ENCODE measurements at places on chromosomes 1 and 21. TPM values are rescaled to one million over a fixed set of nuclear protein-coding genes. Genes with fewer than 3 reads are reported as not detected.

DNA sequence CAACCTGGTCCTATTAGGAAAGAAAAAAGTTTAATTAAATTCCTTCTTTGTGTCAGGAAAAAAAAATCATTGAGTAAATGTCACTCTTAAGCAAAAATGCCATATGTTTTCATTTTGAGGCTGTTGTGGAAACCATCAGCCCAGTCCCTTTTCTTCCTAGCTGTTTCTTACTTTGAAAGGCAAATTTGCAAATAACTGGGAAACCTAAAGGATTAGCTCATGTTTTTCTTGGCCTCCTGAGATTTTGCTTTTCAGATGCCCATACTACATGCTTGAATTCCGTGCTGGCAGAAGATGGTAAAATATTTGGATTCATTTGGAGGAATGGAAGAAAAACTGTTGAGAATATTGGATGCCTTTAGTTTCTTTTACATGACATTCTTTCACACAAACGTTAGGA lies 182.1 kb upstream of the ADAMTS5 start:
- no peak overlapping the region for H3K4me3 ChIP-seq
- no peaks in the 10 kb centered on the region for H3K36me3 ChIP-seq
- H3K27me3 ChIP-seq: no peaks in the 10 kb centered on the region
- H3K4me1 ChIP-seq: no peaks in the 10 kb centered on the region
- DNase-seq: no peak

DNA sequence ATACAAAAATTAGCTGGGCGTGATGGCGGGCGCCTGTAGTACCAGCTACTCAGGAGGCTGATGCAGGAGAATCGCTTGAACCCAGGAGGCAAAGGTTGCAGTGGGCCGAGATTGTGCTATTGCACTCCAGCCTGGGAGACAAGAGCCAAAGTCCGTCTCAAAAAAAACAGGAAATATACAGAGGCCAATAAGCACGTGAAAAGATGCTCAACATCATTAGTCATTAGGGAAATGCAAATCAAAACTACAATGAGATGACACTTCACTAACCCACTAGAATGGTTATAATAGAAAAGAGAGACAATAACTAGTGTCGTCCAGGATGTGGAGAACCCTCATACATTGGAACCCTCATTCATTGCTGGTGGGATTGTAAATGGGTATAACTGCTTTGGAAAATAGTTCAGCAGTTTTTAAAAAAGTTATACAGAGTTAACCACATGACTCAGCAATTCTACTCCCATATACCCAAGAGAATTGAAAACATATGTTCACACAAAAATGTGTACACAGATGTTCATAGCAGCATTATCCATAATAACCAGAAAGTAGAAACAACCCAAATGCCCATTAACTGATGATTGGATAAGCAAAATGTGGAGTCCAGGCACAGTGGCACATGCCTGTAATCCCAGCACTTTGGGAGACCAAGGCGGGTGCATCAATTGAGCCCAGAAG lies 6.4 kb upstream of the E2F2 start:
- H3K4me3 ChIP-seq: no peak overlapping the region
- no peaks in the 10 kb centered on the region for H3K27me3 ChIP-seq
- peaks cover 29% of the 10 kb centered on the region for H3K4me1 ChIP-seq
- no peaks in the 10 kb centered on the region for H3K36me3 ChIP-seq
- DNase-seq: no peak

DNA sequence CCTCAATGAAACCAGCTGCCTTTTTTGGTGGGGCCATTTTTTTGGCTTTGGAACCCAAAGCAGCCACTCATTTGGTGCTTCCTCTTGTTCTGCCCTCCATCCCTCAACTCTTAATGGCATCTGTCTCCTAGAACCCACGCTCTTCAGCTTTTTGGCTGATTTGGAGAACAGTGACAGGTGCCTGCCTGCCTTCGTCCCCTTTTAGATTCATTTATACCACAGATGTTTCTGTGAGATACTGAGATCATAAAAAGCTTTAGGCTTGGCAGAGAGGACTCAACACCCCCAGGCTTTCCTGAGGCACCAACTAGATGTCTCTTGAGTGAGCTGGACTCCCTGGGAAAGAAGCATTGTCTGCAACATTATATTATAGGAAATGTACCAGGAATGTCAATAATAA lies 20.4 kb upstream of the YTHDF2 start:
- DNase-seq: no peak
- no peaks in the 10 kb centered on the region for H3K4me1 ChIP-seq
- H3K27me3 ChIP-seq: no peaks in the 10 kb centered on the region

DNA sequence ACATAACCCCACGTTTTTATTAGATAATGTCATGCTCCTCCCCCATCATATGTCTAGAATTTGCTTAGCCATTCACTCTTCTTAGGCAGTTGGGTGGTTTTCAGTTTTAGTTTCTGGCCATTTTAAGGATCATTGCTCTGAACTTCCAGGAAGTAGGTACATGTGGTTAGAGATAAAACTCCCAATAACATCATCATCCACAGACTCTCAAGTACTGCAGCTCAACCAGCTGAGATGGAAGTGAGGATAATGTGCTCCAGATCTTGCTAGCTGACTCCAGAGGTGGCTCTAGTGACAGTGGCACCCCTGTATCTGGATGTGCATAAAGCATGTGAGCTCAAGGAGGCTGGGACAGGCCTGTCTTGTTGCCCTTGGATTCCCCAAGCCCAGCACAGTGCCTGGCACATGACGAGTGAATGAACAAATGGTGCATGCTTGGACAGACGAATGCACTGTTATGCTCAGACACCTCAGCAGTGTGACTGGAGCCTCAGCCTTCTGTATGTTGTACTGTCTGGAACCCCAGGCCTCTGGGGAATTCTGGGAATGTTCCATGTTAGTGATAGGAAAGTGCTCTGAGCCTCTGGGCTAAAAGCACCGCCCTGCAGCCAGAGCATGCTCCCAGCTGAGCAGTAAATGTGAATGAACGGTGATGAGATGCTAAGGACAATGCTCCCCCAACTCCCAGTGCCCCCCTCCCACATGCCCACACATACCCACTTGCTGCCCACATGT lies 16.4 kb upstream of the KCNN3 start:
- H3K4me1 ChIP-seq: peaks cover 6% of the 10 kb centered on the region
- H3K27me3 ChIP-seq: no peaks in the 10 kb centered on the region
- H3K36me3 ChIP-seq: no peaks in the 10 kb centered on the region
- no peak overlapping the region for H3K27ac ChIP-seq
- no peak for DNase-seq

Gene ITGB2
- 217 TPM for total RNA-seq

- H3K36me3 ChIP-seq: no peaks in the 10 kb centered on the region
- DNase-seq: no peak
- H3K27ac ChIP-seq: no peak overlapping the region
- H3K4me1 ChIP-seq: no peaks in the 10 kb centered on the region
- no peak overlapping the region for H3K4me3 ChIP-seq
- no peaks in the 10 kb centered on the region for H3K27me3 ChIP-seq
Observed at GRCh38 chr1:223210788-223211120, 67.7 kb upstream of the TLR5 start.

GRCh38 chr1:118254491-118255425 lies 69.7 kb upstream of the SPAG17 start:
- H3K27ac ChIP-seq: no peak overlapping the region
- no peaks in the 10 kb centered on the region for H3K36me3 ChIP-seq
- no peaks in the 10 kb centered on the region for H3K27me3 ChIP-seq
- DNase-seq: no peak
- H3K4me3 ChIP-seq: no peak overlapping the region

DNA sequence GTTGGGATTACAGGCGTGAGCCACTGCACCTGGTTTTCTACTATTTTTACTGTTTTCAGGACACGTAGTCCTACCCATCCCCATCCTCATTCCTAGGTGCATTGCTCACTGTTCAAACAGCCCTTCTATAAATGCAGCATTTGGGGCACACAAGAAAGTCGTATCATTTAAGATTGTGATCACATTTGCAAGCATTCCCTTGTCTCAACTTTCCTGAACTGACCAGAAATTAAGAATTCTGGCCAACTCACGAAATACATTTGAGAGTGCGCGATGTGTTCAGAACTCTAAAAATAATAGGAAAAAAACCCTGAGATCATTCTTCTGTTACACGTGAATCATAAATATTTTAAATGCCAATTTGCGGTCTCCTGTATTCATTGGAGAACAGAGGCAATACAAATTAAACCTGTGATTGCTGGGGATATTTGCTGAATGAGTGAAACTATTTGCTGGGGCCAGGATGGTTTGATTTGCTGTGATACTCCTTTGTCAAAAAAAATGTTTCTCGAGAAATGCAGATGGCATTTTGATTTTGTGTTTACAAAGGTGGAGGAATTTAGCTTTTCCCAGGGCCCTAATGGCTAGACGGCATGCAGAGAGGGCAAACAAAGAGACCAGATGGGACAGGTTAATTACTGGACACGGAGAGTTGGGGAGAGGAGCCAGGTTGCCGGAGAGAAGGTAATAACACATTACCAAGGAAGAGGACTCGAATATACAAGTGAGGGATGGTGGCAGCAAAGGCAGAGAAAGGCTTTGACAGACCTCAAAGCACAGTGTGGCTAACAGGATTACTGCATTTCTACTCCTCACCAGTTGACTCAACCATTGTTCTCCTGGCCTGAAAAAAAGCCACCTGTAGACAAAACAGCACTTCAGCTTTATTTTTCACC lies 38.4 kb downstream of the STPG1 start:
- no peaks in the 10 kb centered on the region for H3K27me3 ChIP-seq
- no peak overlapping the region for H3K4me3 ChIP-seq
- no peaks in the 10 kb centered on the region for H3K4me1 ChIP-seq

Gene TOMM40L
- 13.2 TPM for total RNA-seq

- H3K4me3 ChIP-seq: no peak overlapping the region
- H3K27ac ChIP-seq: no peak overlapping the region
- no peaks in the 10 kb centered on the region for H3K36me3 ChIP-seq
- no peak for DNase-seq
- peaks cover 2% of the 10 kb centered on the region for H3K4me1 ChIP-seq
Observed at GRCh38 chr21:41943851-41944250, 10.0 kb downstream of the C2CD2 start.

Gene C1orf226
- 0.16 TPM for total RNA-seq

DNA sequence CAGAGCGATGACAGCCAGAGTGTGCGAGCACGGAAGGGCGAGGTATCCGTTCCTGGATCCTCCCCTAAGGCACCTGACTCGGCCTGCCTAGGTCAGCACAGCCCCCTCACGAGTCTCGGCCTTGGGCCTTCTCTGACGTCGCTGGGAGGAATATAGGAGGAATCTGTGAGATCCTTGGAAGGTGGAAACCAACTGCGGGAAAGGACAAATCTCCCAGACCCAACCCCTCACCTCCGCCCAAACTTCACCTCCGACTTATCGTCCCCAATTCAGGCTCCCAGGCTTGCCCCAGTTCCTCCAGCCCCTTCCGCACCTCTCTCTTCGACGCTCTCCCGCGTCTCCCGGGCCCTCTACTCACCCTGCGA lies 494 bp downstream of the APH1A start:
- H3K27me3 ChIP-seq: no peaks in the 10 kb centered on the region
- H3K36me3 ChIP-seq: peaks cover 33% of the 10 kb centered on the region
- peak overlapping the region; percentile 89 for H3K4me3 ChIP-seq
- peak; percentile 62 for DNase-seq
- peak overlapping the region; percentile 98 for H3K27ac ChIP-seq

DNA sequence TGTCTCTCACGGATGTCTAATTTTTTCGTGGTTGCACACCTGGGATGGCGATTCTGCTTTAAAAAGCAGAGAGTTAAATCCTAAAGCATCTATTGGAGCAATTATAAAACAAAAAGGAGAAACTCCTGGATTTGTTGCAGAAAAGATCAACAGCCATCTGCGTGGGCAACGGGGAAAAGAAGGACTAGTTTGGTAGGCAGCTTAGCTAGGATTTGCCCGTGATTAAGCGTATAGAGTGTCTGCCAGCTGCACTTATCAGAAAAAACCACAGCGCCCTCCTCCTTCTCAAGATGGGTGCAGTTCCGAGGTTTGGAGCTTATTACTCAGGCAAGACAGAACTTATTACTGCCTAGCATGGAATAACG lies 526 bp upstream of the SLC25A24 start:
- peak overlapping the region; percentile 73 for H3K27ac ChIP-seq
- DNase-seq: peak; percentile 66
- H3K4me1 ChIP-seq: peaks cover 26% of the 10 kb centered on the region
- H3K4me3 ChIP-seq: peak overlapping the region; percentile 84
- H3K27me3 ChIP-seq: no peaks in the 10 kb centered on the region

DNA sequence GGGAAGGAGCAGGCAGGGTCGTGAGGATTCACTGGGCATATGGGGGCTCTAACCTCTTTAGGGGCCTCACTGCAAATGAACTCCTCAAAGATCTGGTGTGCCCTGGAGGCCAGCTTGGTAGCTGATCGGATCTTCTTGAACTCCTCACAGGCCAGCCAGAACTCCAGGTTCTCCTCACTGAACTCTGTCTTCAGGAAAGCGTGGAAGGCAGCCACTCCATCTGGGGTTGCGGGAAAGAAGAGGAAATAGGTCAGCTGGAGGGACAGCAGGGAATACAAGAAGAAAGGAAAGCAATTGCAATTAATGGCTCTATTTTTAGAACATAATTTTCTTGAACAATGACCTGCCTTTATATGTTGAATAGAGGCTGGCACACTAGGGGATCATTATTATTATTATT lies 2.3 kb downstream of the RGS16 start:
- no peak for DNase-seq
- peaks cover 11% of the 10 kb centered on the region for H3K36me3 ChIP-seq
- no peak overlapping the region for H3K4me3 ChIP-seq

Gene LGR6
- total RNA-seq: 0.09 TPM

Gene TRIM67
- total RNA-seq: not detected

Gene MAB21L3
- not detected for total RNA-seq

DNA sequence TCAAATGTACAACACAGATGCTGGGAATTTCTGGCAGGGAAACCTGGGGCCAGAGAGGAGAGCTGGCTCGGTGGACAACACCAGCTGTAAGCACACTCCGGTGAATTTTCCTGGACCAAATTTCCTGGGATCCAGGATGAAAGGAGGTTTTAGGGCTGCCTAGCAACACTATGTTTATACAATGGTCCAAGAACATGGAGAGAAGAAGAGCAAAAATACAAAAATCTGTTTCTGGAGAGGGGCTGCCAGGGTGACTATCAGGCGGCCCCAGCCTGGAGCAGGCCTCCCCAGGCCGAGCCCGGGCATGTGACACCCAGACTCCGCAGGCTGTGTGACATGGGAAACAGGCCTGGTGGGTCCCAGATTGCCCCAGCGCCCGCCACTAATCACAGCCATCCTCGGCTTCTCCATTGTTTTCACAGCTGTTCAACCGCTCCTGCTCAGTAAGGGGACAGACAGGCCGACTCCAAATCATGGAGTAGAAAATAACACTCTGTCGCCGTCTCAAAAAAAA lies 336.0 kb upstream of the NFIA start:
- DNase-seq: no peak
- no peak overlapping the region for H3K4me3 ChIP-seq
- H3K27me3 ChIP-seq: no peaks in the 10 kb centered on the region

DNA sequence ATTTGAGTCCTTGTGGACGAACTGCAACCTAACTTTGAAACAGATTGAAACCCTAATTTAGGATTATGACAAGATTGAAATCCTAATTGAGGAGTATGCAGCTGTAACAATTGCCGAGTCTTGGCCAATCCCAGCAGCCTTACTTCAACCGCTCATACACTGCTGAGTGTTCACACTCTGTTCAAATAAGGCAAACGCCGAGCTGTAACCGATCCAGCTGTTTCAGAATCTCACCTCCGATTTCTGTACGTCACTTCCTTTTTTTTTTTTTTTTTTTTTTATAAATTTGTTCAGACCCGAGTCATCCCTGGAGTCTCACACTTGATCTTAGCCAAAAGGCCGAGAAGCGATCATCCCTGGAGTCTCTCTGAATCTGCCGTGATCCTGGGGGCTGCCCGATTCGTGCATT lies 22.3 kb upstream of the ATP5PO start:
- peak; percentile 73 for DNase-seq
- no peaks in the 10 kb centered on the region for H3K27me3 ChIP-seq
- peak overlapping the region; percentile 95 for H3K27ac ChIP-seq
- H3K4me1 ChIP-seq: peaks cover 79% of the 10 kb centered on the region

Data from activated CD4-positive, alpha-beta T cell treated with anti-CD3 and anti-CD28 coated beads for 36 hours (primary cell).